ENCODE measurements at places on chromosomes 12 and 14. TPM values are rescaled to one million over a fixed set of nuclear protein-coding genes. Genes with fewer than 3 reads are reported as not detected.
A peak's percentile ranks its signal among the peaks of the same experiment; 100 is the strongest.

DNA sequence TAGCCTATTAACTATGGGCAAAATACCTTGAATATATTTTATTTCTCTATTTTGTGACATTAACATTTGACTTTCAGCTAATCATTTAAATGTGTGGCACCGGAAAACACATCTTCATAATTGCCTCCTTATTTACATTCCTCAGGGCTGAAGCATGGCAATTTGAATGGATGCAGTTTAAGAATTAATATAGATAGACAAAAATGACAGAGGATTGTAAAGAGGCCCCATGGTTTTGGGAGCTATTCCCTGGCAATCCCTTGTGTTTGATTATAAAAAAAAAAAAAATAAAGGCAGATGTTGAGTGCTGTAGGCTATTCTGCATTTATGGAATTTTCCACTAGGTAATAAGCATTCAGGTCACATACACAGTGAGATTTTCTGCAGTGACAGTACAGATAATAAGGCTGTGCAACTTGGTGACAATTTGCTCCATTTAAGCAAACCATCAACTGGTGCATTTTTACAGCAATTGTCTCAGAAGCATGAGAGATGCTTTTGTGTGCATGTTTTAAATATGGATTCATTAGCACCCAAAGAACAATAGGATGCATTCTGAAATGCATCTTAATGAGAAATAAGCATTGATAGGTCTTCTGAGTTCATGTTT lies 123.2 kb upstream of the SLC38A4 start:
- DNase-seq: no peak

DNA sequence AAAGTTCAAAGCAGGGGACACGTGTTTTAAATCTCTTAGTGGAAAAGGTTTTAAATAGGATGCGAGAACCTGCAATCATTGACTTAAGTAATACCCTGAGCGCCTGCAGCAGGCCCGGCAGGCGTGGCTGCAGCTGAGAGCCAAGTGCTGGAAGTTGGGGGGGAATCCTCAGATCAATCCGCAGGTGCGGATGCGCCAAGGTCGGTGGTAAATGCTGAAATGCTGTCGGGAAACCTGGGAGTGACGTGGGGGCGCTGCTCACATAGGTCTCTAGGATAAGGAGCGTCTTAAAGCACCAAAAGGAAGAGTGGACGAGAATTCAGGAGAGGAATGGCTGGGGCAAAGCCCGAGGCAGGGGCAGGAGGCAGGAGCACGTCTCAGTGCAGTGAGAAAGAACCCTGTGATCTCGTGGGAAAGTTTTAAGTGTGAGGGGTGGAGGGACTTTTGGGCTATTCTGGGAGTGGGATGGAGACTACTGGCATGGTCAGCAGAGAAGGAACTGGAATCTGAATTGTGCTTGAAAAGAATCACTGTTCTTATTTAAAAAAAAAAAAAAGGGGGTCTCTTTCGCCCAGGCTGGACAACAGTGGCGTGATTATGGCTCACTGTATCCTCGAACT lies 883 bp upstream of the CDCA4 start:
- no peak for DNase-seq

- no peak for DNase-seq
These were observed 23.2 kb upstream of the RAP1B start for GRCh38 chr12:68587448-68587873.

DNA sequence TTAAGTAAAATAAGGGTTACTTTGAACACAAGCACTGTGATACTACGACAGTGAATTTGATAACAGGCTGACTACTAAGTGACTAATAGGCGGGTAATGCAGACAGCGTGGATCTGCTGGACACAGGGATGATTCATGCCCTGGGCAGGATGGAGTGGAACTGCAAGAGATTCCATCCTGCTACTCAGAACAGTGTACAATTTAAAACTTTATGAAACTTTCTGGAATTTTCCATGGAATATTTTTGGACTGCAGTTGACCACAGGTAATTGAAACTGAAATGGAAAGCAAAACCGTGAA lies 46.0 kb downstream of the YEATS4 start:
- DNase-seq: peak; percentile 37

Gene DNAJC22
- 1.8 TPM for total RNA-seq

Measured in omental fat pad (tissue), 4 donors.